ENCODE measurements at places on chromosomes 12 and 14.

DNA sequence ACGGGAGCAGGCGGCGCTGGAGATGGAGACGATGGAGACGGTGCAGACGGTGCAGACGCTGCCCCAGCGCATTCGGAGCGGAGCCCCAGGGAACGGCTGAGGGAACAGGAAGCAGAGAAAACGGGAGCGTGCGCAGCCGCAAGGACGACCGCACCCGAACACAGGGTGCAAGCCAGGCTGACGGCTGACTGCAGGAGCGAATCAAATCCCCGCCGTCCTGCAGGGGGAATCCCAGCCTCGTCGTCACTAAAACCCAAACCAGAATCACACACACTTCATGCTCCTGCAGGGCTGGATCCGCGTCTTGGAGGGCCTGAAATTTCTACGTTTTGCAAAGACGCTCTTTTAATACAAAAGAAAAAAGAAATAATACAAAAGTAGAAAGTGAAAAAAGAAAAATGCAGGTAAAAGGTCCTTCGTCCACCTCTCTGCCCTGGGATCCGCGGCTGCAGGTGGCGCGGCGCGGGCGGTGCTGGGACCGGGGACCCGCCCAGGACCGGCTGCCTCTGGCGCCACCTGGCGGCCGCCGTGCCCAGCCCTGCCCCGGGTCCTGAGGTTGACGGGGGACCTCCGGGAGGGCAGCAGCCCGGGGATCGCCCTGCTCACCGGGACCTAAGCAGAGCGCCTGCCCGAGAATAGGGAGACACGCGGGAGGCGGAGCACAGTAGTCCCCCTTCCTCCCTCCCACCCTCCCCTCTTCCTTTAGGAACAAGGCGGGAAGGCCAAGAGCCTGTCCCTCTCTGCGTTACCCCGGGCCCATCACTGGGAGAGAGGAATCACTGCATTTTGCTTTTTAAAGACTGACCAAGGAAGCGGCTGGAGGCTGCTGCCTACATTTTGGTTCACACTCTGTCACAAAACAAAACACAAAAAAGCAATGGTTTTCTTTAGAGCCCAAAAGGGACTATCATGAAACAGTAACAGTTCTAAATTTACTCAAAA lies 20.1 kb downstream of the STX2 start:
- DNase-seq, result peak; percentile 95

- DNase-seq, result no peak
These were observed 126.0 kb upstream of the FKBP4 start for GRCh38 chr12:2668816-2669215.

- DNase-seq, result no peak
These were observed 1.6 kb downstream of the TBX5 start for GRCh38 chr12:114404083-114404925.

DNA sequence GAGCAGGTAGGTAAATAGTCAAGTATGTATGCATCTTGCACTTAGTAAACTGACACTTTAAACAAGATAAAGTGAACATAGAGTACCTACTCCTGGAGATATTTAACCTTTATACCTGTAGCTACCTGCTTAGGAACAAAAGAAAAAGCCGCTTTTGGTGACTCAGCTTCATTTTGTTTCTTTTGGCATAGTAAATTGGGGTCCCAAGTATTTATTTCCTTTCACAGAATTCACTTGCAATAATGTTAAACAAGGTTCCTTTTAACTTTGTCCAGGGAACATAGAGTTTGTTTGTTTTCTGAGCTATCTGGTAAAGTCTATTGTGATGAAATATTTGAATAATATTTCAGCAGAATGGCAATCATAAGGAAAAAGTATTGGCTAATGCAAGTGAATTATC lies 20.0 kb downstream of the SLCO1B3 start:
- DNase-seq, result no peak

- DNase-seq, result no peak
These were observed 78.3 kb upstream of the SLC16A7 start for GRCh38 chr12:59517522-59517921.

GRCh38 chr14:21098076-21098891 lies at the start of gene ZNF219:
Gene ZNF219, minus strand, starts transcription at chr14:21098655. Its CDS starts 5,064 bp downstream, at chr14:21093591.
- peak; percentile 64 for DNase-seq

- no peak for DNase-seq
These were observed 485.4 kb upstream of the CCDC196 start for GRCh38 chr14:66000766-66001165.

- no peak for DNase-seq
These were observed 9.1 kb downstream of the RAB2B start for GRCh38 chr14:21467616-21468015.

DNA sequence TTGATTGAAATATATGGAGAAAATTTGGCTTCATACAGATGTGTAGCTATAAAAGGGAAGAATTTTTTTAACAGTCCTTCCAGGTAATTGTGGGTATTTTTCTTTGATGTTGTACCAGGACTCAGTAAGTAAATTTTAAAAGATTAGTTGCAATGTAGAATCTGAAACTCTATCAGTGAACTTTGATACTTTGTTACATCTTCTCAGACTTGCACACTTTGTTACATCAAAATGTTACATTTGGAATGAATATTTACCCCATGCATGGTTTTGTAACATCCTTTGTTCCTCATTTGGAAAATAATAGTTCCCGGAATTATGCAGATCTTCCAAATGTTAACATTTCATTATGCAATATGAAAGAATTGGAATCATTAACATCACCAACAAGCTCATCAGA lies 13.8 kb downstream of the MTHFD1 start:
- no peak for DNase-seq

GRCh38 chr14:92555465-92556111 lies 42.0 kb downstream of the RIN3 start:
- no peak for DNase-seq

GRCh38 chr12:130954544-130954831 lies 781 bp downstream of the ADGRD1 start:
- no peak for DNase-seq

GRCh38 chr12:132238884-132239283 lies 90.5 kb downstream of the GALNT9 start:
- no peak for DNase-seq

DNA sequence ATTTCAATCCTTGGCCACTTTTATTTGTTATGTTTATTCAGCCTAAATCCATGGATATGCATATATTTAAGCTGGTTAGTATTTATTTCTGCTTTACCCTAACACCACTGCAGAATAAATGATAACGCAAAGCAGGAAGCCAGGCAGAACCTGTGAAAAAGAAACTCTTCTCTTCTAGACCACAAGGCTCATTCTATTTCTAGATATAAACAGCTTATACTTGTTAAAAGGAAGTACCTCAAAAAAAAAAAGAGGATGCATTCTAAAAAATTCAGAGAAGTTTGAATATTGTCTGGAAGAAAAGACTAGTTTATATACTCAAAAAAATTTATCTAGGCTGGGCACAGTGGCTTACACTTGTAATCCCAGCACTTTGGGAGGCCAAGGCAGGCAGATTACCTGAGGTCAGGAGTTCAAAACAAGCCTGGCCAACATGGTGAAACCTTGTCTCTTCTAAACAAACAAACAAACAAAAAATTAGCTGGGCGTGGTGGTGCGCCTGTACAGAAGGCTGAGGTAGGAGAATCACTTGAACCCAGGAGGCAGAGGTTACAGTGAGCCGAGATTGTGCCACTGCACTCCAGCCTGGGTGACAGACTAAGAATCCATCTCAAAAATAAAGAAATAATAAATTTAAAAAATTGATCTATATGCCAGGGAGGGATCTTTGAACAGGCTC lies 55.8 kb downstream of the GALNT4 start:
- DNase-seq, result no peak

DNA sequence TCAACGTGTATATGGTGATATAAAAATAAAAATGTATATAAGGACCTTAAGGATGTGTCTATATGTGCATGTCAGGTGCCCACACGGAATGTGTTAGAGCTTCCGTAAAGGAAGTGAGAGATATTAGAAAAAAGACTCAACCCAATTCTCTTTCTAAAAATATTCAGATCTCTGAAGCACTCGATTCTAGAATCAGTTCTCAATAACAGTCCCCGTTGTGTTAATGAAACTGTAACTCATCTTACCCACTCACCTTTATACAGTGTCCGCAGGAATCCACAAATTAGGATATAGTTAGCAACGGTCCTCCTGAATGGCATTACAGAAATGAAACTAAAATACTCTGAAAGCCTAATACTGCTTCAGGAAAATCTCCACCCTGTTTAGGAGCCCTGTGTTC lies 29.3 kb downstream of the GRIN2B start:
- no peak for DNase-seq

DNA sequence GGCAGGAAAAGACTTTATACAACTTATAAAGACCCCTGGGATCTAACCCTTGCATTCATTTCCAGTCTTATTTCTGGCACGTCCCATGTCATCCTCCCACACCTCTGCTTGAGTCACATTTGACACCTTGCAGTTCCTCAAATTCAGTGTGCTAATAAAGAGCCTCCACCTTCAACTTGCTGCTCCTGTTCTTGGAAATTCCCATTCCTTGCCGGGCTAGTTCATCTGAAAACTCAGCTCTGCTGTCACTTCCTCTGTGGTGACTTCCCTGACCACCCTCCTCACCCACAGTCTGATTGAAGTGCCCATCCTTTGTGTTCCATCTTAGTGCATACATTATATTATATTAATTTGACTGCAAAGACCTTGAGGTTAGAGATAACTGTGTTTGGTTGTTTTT lies 37.4 kb upstream of the PSMA6 start:
- DNase-seq, result no peak

- no peak for DNase-seq
These were observed 116.4 kb downstream of the PTPRB start for GRCh38 chr12:70520847-70521246.

- no peak for DNase-seq
These were observed 66.3 kb upstream of the SOX5 start for GRCh38 chr12:24015833-24016160.

DNA sequence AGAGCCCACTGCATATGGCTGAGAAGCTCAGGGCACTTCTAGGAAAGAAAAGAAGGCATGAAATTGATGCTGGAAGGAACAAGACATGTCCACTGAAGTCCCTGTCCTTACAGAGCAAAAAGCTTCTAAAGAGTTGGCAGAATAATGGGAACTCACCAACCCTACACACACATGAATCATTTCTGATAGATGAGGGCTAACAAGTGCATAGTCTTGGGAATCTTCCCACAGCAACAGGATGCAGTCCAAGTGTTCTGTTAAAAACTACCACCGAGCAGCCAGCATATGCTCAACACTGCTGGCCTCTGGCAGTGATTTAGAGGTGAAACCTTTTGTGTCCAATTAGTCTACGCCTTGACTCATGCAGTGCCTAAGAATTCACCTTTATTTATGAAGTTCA lies 44.8 kb downstream of the RHOJ start:
- DNase-seq, result no peak

GRCh38 chr12:90515199-90516175 lies 439.5 kb downstream of the CCER1 start:
- DNase-seq, result no peak

GRCh38 chr12:2919249-2919648 lies 28.6 kb downstream of the TULP3 start:
- no peak for DNase-seq

DNA sequence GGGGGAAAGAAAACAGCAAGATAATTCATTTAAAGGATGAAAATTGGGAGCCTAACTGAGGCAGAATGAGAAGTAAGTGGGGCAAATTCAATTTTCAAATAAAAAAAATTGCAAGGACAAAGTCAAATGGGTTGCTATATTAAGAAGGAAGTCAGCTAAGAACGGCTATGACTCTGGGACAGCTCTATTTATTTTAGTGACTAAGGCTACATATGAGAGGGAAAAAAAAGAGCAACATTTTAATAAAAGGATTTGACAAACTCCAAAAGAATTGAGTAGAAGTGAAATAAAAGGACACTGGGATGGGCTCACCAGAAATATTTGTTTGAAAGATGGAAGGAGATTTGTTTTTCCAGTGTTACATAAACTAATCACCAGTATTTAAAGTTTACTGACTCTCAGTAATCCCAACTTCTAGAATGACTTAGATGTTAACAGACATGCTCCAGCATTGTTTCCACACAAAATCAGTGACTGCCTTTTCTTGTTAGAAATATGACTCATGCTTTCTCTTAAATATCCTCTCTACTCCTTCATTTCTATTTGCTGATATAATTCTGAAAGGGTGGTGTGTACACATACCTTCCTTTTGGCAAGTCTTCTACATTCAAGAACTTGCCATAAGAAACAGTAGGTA lies 198.5 kb downstream of the SLC25A21 start:
- no peak for DNase-seq

DNA sequence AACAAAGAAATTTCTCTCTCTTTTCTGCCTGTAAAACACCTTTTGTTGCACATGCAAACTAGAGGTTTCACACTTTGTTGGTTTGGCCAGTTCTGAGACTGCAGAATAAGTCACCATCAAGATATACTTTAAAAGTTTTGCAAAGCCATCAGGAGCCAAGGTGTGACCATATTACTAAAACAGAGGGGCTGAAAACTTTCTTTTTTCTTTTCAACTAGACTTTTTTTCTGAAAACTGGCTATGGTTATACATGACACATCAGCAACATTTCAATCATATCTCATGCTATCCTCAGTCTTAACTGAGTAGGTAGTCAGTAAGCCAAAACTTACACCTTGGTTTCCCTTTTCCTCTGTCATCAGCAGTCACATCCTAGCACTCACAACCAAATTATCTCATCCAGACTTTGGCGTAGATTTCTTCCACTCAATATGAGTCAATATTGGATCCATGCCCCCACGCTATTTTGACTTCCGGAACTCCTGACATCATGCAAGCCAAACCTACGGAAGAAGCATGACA lies 4.1 kb upstream of the IFNG start:
- DNase-seq, result no peak

GRCh38 chr12:131273291-131273845 lies 319.7 kb downstream of the ADGRD1 start:
- no peak for DNase-seq

DNA sequence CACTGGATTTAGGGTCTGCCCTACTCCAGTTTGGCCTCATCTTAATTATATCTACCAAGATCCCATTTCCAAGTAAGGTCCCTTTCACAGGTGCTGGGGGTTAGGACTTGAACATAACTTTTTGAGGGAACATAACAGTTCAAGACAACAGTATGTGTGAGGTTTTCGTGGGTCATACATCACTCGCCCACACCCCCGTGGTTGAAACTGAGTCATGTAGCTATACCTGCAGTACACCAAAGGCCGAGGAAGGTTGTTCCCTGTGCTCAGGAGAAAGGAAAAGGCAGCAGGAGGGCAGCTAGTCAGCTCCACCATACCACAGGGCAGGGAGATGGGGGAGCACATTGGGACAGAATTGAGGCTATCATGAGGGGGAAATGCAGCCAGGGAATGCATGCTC lies 167.0 kb downstream of the PPM1H start:
- peak; percentile 67 for DNase-seq

All from activated CD8-positive, alpha-beta memory T cell treated with anti-CD3 and anti-CD28 coated beads, Interleukin-2, amount 50 U/mL, for 48 hours (primary cell).